ENCODE measurements at places on chromosomes 12 and 14.

GRCh38 chr12:53676656-53677015, 753 bp upstream of the ATP5MC2 start:
- DNase-seq: peak; percentile 91

DNA sequence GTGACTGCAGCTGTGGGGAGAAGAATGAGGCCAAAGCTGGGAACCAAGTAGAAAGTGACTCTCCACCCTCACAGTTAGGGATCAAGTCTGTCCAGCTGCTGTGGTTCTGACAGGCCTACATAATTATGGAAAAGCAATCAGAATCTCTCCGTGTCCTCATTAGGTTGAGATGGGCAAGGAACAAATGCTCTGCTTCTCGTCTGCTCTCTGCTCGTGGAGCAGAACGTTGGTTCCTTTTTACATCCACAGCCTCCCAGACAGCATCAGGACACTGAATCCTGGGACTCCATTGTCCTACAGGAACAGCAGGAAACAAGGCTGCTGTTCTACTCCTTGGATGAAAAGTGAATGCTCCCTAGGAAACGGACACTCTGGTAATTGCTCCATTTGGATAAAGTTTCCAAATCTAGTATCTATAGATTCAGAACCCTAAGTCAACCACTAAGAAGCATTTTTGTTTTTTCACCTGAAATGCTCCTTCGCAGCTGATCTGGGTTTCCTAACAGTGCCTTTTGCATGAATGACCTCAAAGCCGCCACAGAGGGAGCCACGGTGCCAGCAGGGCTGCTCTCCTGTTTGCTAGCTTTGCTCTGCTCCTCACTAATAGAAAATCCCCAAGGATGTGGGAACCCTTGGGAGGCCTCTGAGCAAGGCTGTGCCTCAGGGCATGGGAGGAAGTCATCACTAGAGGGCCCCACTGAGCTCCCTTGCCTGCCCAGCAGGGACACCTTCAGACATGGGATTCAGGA, 102.0 kb downstream of the EGLN3 start:
- DNase-seq: peak; percentile 92

DNA sequence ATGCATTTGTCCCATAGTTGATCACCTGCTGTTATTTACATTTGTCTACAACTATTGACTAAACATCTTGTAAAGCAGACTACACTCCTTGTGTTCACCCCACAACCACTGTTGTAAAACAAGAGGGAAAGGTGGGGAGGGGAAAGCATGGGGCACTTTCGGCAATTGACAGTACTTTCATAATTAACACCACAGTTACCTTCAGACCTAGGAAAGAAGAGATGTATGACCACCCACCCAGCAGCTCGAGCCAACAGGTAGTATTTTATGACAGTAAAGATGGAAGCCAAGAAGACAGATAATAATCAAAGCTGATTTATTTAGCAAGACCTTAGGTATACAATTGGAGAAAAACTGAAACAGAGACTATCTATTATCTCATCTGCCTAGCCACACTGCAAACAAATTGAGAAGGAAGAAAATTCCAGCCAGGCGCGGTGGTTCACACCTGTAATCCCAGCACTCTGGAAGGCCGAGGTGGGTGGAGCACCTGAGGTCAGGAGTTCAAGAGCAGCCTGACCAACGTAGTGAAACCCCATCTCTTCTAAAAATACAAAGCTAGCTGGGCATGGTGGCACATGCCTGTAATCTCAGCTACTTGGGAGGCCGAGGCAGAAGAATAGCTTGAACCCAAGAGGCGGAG, 11.2 kb downstream of the HECTD4 start:
- no peak for DNase-seq

GRCh38 chr14:30450631-30451545, 108.1 kb upstream of the G2E3 start:
- DNase-seq: no peak

DNA sequence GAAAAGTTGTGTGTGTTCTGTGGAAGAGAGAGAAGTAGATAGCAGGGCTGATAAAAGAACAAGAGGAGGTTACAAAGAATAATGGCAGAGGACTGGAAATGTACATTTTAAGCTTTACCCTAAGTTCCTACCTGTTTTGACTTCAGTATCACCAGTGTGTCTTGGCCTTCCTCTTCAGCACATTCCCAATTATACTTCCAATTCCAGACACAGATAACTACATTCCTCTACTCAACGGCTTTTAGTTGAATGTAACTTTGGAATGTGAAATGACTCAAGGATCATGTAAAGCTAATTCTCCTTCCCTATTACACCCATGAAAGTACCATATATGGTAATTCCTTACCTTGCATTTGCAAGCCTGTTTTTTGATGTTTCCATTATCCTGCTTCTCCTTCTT, 5.0 kb downstream of the MGST1 start:
- no peak for DNase-seq

GRCh38 chr14:26499546-26499945, 98.3 kb downstream of the NOVA1 start:
- no peak for DNase-seq

GRCh38 chr14:96151242-96151641, 53.4 kb upstream of the BDKRB2 start:
- no peak for DNase-seq

DNA sequence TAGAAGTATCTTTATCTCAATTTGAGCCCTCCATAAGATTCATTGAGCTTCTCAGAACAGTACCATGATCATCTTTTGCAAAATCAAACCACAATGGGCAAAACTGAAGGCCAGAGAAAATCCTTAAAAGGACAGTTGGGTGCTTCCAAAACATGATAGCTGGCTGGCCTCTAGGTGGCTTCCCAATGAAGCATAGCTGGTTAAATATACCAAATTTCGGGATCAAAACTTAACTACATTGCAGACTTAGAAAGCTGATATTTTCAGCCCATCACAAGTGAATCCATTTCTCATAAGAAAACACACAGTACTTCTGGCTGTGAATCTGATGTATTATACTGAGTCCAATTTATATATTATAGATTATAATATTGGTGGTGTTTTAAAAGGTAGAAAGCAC, 15.3 kb upstream of the PIK3C2G start:
- no peak for DNase-seq

GRCh38 chr12:68863109-68863770, 55.3 kb downstream of the MDM2 start:
- DNase-seq: peak; percentile 33

DNA sequence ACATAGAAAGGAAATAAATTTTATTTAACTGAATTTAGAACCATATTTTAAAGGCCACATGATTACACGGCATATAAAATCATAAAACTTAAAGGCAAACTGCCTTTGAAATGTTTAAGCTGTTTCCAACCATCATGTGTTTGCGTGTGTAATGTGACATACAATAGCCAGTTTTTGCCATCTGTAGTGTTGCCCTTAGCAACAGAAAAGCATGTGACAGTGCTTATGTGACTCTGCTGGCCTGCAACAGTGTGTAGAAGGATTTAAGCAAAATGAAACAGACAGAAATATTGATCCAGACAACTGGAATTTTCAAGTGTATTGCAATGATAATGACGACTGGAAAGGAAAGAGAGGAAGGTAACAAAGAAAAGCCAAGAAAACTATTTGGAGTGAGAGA, 49.5 kb downstream of the TSPAN19 start:
- peak; percentile 81 for DNase-seq

DNA sequence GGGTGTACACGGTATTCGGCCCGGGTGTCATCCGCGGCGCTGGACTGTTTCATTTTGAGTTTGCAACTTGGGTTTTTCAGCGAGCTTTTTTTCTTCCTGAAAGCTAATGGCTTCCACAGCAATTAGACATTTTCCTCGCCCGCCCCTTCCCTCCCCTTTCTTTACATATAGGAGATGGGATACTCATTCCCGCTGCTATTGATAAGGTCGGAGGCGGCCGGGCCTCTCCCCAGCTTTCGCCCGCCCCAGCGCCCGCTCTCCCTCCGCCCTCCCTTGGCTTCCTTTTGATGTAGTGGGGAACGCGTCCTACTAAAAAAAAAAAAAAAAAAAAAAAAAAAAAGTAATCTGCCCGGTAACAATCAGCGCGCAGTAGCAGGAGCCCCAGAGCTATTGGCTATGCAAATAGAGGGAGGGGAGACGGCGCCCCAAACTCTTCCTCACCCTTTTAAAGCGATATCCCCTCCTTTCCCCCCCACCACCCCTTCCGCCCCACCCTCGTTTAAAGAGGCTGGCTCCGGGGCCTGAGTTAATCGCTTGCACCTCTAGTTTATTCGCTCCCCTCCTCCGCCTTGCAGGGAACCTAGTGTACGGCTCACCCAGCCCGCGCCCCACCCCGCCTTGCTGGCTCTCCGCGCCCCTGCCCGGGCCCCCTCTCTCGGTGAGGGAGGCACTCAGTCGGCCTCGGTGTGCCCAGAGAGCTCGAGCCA, 1.7 kb upstream of the CCND2 start:
- peak; percentile 93 for DNase-seq

GRCh38 chr12:124393831-124394230, 98.9 kb downstream of the RFLNA start:
- no peak for DNase-seq

GRCh38 chr14:104499784-104500760, 79.5 kb upstream of the C14orf180 start:
- DNase-seq: no peak

DNA sequence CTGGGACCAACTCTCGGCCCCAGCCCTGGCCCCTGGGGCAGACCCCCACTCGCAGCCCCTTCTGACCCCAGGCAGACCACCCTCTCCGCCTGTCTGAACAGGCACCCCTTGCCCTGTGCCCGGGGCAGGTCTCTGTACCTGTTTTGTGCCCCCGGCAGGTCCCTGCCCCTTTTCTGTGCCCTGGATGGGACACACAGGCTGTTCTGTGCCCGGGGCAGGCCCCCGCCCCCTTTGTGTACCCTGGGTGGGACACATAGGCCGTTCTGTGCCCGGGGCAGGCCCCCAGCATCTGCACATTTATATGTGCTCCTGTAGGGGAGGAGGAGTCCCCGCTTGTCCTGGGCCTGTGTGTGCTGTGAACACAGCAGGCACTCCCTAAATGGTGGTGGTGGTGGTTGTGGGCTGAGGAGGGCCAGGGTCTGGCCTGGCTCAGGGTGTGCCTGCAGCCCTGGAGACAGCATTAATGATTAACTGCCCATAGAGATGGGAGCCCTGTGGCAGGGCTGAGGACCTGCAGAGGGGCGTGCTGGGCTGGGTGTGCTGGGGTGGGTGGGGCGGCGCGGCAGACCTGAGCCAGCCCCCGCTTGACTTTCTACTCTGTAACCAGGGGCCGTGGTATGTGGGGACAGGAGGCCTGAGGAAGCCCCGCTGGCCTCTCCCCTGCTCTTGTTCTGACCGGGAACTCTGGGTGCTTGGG, 3.7 kb downstream of the FBRSL1 start:
- DNase-seq: no peak

GRCh38 chr14:101286271-101287018, 274.9 kb upstream of the DIO3 start:
- DNase-seq: no peak

GRCh38 chr14:99316281-99317163, 44.5 kb upstream of the BCL11B start:
- no peak for DNase-seq

DNA sequence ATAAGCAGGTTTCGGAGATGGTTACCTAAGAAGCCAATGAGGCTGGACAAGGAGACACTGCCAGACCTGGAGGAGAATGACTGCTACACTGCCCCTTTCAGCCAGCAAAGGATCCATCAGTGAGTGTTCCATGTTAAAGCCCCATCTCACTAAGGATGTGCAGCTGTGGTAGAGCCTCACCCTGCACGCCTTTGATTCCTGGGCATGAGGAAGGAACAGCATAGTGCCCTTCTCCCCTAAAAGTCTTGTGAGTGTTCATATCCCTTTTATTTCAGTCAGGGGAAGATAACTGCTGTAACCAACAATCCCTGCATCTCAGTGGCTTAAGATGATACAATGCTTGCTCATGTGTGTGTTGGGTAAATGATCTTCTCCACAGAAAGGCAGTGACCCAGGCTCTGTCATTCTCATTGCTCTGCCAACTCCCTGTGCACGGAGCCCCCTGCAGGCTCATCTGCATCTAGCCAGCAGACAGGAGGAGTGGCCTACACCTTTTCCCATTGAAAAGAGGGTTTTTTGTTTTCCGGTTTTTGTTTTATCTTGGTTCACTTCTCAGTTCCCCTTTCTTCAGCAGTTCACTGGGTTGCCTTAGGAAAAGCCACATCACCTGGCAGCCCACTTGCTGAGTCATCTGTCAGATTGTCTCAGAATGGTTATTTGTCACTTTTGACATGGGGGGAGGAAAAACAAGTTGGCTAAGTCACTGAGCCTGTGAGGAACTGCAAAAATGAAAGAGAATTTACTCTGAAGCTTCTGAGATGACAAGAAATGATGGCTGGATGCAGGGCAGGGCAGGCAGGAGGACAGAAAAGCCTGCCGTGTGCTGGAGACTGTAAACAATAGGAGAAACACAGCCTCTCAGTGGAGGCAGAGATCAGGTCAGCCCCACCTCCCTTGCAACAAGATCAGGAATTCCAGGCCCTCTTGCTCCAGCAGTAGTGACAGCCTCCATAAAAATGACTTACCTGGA, 193.3 kb downstream of the ANO4 start:
- DNase-seq: peak; percentile 31

DNA sequence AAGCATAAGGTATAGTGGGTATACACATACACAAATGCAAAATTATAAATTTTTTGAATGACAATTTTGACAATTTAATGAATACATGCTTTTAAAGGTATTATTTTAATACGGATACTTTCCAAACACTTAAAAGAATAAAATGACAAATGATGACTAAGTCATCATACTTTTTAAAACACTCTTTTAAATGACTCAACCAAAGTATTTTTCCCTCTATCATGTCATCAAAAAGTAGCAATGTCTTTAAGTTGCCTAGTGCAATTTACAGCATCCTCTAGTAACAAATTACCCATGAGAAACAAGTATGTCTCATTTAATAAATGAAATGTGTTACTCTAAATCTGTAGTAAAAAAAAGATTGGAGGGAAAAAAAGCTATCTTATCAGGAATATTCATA, 73.3 kb downstream of the RPS6KA5 start:
- no peak for DNase-seq

DNA sequence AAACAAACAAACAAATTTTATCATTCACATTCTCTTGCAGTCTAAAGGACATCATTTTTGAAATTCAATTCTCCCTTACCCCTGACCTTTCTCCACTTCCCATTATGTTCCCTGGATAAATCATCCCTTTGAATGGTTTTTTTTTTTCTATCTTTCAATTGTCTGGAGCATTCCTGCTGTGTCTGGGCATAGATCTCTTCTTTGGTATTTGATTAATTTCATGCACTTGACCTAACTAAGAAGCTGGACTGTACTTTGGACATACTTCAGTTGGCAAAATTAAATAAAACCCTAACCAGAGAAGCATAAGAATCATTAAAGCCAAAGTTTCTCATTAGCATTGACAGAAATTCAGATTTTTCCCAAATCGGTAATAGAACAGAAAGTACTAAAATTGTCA, 163.6 kb upstream of the BMP4 start:
- no peak for DNase-seq

- DNase-seq: no peak
Measured at GRCh38 chr12:6202846-6203245, 2.6 kb downstream of the CD9 start.

All from NCI-H82 (cell line).